ENCODE measurements at places on chromosomes 3 and 15. TPM values are rescaled to one million over a fixed set of nuclear protein-coding genes. Genes with fewer than 3 reads are reported as not detected.

The GP5 gene
- 1.4 TPM for total RNA-seq

The SLC9C1 gene
- not detected for total RNA-seq

The SCG5 gene
- 3.5 TPM for total RNA-seq

The RTP1 gene
- not detected for total RNA-seq

The CMTM6 gene
- total RNA-seq, result 101 TPM

The CRABP1 gene
- total RNA-seq, result not detected

The KBTBD8 gene
- total RNA-seq, result 9.8 TPM

The SERPINI2 gene
- not detected for total RNA-seq

The ISLR gene
- not detected for total RNA-seq

The KNG1 gene
- not detected for total RNA-seq

The TARS3 gene
- 33.0 TPM for total RNA-seq

The NLGN1 gene
- total RNA-seq, result not detected

The HTR3E gene
- total RNA-seq, result not detected

The OIP5 gene
- total RNA-seq, result 13.6 TPM

The SENP2 gene
- total RNA-seq, result 31.2 TPM

The SOX14 gene
- total RNA-seq, result not detected

The ITPKA gene
- total RNA-seq, result 3.5 TPM

The PRICKLE2 gene
- not detected for total RNA-seq

The ESYT3 gene
- 0.37 TPM for total RNA-seq

The CXCR6 gene
- total RNA-seq, result 13.7 TPM

The BBX gene
- total RNA-seq, result 32.8 TPM

The GOLGA8S gene
- 0.06 TPM for total RNA-seq

The TNFAIP8L3 gene
- not detected for total RNA-seq

The SNTN gene
- total RNA-seq, result not detected

The REC114 gene
- total RNA-seq, result not detected

The PPP1R14D gene
- total RNA-seq, result not detected

The PRR20G gene
- total RNA-seq, result not detected

The CLDN1 gene
- 0.61 TPM for total RNA-seq

The TRIP4 gene
- 26.6 TPM for total RNA-seq

The PATL2 gene
- 38.5 TPM for total RNA-seq

The CD80 gene
- total RNA-seq, result 28.8 TPM

The IL5RA gene
- total RNA-seq, result 0.79 TPM

The PAQR5 gene
- total RNA-seq, result not detected

The P2RY13 gene
- total RNA-seq, result not detected

The TRPM1 gene
- not detected for total RNA-seq

The ITIH4 gene
- total RNA-seq, result 12.8 TPM

The SI gene
- not detected for total RNA-seq

The MINAR1 gene
- 0.77 TPM for total RNA-seq

The TTLL13 gene
- not detected for total RNA-seq

The TGM5 gene
- total RNA-seq, result 0.48 TPM

The MB21D2 gene
- 13.4 TPM for total RNA-seq

The CYP8B1 gene
- not detected for total RNA-seq

The SEMA6D gene
- not detected for total RNA-seq

The CAPN7 gene
- total RNA-seq, result 32.3 TPM

The GOLGA8G gene
- total RNA-seq, result not detected

All from activated T-helper 17 cell treated with anti-CD3 and anti-CD28 coated beads, Interleukin-2, amount 50 U/mL, for 72 hours (primary cell).